Stimulated activated CD8-positive, alpha-beta memory T cell treated with anti-CD3 and anti-CD28 coated beads, Interleukin-7, amount 100 ng/mL, for 1 hour (primary cell): ENCODE measurements at places on chromosomes 3 and 15.

DNA sequence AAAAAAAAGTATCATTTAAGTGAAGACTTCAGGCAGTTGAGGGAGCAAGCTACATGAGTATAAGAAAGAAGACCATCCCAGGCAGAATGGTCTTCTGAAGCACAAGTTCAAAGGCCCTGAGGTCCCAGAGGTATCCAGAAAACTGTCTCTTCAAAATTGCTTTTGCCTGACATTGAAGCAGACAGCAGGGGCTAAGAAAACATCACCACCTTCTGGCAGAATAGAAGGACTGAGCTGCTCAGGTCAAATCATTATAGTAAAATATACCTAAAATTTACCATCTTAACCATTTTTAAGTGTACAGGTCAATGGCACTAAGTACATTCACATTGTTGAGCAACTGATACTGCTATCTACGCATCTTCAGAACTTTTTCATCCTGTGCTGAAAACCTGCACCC lies 16.4 kb downstream of the GPR160 start:
- DNase-seq, result no peak

- no peak for DNase-seq
Measured at GRCh38 chr15:63605036-63605435, 7.8 kb downstream of the FBXL22 start.

- no peak for DNase-seq
Measured at GRCh38 chr3:78809966-78810365, 957.8 kb downstream of the ROBO1 start.

DNA sequence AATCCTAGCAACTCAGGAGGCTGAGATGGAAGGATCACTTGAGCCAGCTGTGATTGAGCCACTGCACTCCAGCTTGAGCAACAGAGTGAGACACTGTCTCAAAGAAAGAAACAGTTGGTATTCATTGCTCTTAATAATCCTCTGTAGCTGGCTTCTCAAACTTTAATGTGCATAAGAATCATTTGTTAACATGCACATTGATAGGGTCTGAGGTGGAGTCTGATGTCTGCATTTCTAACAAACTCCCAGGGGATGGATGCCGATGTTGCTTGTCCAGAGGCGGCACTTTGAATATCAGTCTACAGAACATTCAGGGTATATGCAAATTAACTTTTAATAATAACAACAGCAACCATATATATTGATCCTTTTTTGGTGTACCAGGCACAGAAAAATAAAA lies 39.9 kb downstream of the NKIRAS1 start:
- DNase-seq, result no peak

DNA sequence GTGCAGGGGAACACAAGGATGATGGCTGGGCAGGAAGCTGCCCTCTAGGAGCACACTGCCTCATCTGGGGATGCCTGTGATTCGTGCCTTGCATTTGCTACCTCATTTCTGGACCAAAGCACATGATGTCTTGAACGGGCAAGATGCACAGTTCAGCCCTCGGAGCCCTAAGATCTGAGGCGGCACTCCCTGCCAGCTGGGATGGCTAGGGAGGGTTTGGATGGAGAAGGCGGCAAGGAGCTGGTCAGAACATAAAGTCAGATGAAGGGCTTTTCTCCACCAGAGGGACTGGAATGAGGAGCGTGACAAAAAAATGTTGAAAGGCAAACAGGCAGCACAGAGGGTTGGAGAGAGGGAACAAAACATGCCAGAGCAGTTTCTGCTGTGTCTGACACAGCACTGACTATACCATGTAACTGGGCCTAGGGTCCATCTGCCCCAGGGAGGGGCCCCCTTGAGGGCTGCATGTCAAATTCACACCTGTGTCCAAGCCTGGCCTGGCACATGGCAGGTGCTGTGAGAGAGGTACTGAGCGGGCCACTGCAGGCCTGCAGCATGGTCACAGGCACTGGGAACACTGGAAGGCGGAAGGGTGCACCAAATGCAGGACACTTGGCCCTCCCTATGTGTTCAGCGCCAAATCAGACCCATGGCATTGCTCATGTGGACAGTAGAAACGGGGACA lies 21.7 kb downstream of the TMEM43 start:
- DNase-seq, result no peak

DNA sequence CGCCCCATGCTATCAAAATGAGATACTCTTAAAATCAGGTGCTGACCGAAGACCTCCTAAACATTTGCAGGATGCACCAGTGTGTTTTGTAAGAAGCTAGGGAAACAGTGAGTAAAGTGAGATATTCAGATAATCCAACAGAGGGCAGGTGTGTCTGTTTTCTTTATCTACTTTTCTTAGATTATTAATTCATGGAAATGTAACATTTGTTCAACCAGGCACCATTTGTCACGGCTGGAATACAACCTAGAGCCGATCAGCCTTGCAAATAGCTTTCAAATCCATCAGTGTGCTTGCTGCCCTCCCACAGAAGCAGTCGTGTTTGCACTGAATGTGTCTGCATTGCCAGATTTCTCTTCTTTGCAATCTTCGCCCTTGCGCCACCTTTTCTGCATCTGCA lies 201.9 kb upstream of the CHRM5 start:
- no peak for DNase-seq

DNA sequence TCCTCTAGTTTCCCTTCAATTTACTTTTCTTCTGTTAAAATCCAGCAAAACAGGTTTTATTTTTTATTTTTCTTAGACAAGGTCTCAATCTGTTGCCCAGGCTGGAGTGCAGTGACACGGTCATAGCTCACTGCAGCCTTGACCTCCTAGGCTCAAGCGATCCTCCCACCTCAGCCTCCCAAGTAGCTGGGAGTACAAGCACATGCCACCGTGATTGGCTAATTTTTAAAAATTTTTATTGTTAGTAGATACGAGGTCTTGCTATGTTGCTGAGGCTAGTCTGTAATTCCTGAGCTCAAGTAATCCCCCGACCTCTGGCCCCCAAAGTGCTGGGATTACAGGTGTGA lies 41.6 kb downstream of the ILDR1 start:
- DNase-seq, result no peak

DNA sequence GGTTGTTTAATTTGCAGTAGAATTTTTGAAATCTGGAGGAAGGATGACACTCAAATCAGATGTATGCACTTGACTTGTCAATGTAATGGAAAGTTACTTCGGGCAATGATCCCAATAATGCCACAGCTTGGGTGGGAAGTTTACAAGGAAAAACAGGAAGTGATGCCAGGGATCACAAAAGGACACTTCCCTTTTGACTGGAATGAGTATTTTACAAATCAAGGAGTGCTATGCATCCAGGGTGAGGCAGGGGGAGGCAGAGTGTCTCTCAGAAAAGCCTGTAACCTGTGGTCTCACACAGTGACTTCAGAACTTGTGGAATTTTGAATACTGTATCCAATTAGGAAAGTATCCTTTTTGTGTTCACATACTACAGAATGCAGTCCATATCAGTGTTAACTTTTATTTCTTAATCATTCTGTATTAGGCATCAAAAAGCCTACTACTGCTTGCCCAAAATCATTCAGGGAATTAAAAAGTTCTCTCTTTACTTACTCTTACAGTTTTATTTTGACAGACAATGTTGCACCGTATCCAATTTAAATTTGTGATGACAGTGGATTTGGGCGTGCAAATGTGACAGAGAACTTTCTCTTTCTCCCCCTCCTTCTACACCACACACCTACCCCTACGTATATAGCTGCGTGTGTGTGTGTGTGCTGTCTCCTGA lies 445.1 kb downstream of the MECOM start:
- no peak for DNase-seq

DNA sequence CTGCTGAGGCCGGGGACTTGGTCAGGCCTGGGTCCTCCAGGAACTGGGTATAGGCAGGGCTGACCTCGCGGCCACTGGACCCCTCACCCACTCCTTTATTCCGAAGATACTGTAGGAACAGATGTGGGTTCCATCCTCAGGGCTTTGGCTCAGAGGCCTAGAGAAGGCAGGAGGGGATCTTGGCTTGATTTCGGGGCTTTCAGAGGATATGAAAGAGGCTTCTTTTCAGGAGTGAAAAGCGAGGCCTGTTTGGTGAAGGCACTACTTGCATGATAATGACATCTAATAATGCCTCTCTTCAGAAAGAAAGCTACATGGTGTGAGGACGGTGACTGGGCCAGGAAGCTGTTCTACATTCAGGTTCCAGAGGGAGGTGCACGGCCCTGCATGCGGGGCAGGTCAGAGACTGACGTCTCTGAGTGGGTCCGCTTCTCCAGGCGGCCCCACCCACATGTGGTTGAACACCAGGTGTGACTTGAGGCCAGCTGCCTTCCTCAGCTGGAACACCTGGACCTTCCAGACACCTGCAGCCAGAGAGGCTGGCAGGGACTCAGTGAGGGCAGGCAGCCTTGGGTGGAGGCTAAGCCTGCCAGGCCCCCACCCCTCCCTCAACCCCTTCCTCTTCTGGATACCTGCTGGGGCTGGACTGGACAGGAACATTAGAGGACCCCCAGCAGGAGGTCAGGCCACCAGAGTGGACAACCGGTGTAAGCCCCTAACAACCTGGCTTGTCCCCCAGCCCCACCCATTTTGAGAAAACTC lies 31.1 kb upstream of the HHATL start:
- DNase-seq, result no peak

- no peak for DNase-seq
Measured at GRCh38 chr3:66267031-66267430, 46.2 kb downstream of the SLC25A26 start.

GRCh38 chr3:6567241-6567640 lies 293.7 kb upstream of the GRM7 start:
- DNase-seq, result no peak

DNA sequence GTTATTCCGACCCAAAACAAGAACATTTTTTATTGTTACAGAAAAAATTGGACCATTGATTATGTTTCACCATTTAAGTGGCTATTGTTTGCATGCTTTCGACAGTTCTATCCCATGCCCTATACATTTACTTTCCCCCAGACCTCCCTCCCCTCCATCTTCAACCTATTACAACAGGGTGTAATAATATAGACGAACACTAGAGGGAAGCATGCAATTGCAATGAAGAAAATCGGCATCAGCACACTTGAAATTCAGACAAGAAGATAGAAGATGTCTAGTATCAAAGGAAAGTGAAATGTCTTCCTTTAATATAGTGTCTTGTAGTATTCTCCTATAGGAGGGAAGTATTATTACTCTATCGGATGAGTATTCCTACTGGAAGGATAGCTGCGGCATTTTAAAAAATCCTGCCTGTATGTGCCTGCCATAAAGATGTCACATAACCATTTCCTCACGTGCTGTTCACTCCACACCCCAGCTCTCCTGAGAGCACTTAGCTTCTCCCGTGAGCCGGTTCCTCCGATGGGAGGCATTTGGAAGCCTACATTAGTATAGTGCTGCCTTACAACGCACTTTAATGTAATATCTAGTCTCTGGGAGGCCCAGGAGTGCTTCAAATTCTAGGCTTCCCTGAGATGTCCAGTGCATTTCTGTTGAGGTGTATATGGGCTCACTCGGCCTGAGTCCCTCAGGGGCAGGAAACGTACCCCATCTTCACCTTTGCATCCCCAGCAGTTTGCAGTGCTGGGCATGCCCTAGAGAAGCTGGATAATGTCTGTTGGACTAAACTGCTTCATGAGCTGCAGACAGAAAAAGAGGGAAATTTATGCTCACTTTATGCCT lies 17.8 kb upstream of the ERICH6 start:
- no peak for DNase-seq

DNA sequence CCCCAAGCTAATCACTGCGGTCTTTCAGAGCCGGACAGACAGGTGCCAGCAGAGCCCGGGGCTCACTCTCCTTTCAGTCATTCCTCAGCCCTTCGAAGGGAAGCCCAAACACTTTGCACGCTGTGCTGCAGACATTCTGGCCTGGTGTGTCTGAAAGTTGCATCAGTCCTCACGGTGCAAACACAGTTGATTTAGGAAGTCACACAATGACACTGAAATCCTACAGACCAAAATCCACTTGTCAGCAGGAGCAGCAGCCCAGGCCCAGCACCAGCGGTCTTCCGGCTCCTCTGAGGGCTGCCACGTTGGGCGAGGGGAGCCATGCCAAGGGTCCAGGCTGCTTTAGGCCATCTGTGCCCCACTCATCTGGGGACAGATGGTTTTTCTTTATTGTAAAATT lies 61.6 kb downstream of the RGMA start:
- DNase-seq, result no peak

- no peak for DNase-seq
Measured at GRCh38 chr3:196198081-196198675, 13.0 kb downstream of the ZDHHC19 start.

- no peak for DNase-seq
Measured at GRCh38 chr15:39999538-40000200, 39.3 kb downstream of the SRP14 start.

DNA sequence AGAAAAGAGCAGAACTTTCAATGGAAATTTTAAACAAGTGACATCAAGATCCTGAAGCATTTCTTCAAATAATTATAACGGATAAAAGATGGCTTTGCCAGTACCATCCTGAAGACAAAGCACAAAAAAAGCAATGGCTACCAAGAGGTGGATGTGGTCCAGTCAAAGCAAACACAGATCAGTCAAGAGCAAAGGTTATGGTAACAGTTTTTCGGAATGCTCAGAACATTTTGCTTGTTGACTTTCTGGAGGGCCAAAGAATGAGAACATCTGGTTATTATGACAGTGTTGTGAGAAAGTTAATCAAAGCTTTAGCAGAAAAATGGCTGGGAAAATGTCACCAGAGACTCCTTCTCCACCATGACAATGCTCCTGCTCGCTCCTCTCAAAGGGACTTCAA lies 31.5 kb downstream of the FEM1B start:
- DNase-seq, result no peak

GRCh38 chr15:81184188-81184587 lies 12.5 kb upstream of the IL16 start:
- DNase-seq, result no peak

GRCh38 chr15:91308199-91308598 lies 208.1 kb downstream of the SV2B start:
- DNase-seq, result no peak

GRCh38 chr15:35958021-35958420 lies 412.1 kb upstream of the DPH6 start:
- no peak for DNase-seq

DNA sequence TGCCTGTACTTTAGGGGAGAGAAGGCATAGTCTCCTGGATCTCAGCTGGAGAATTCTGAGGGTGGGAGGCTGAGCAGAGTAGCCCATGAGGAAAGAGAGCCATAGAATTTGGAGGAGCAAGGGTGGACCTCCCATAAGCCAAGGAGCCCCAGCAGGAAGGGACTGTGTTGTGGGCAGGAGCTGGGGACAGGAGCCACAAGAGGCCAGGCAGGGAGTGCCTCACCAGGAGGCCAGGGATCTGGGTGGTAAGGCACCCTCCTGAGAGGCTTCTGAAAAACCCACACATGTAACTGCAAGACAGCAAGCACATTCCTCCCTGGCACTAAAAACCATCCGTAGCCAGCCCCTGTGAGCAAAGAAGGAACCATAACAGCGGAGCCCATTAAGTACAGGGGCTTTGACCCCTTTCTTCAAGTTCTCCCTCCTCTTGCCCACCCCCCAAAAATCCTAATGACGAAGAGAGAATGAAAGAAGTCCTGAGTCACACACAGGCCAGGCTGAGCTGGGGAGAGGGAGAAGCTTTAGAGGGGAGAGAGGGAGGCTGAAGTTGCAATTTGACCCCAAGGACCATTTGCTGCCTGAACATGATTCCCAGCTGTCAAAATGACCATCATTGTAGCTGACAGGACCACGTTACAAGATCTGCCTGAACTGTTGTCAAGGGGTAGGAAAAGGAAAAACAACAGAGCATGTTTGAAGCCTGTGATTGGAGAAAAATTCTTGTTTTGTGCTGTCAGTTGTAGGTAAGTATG lies 82.6 kb downstream of the TRIM42 start:
- DNase-seq, result no peak
